ENCODE measurements at places on chromosomes 3 and 15.
A peak's percentile ranks its signal among the peaks of the same experiment; 100 is the strongest.

GRCh38 chr3:197343656-197344408 is 45.4 kb upstream of the DLG1 start:
- DNase-seq: no peak

- DNase-seq: no peak
Measured at GRCh38 chr3:157381606-157382005, 55.0 kb upstream of the PTX3 start.

GRCh38 chr15:70165716-70166284 is 68.1 kb upstream of the TLE3 start:
- DNase-seq: no peak

GRCh38 chr3:182644790-182645433 is 148.4 kb upstream of the ATP11B start:
- no peak for DNase-seq

- DNase-seq: no peak
Measured at GRCh38 chr3:122076491-122077292, 21.5 kb downstream of the CD86 start.

GRCh38 chr3:112688819-112689218 is 47.9 kb upstream of the CCDC80 start:
- no peak for DNase-seq

DNA sequence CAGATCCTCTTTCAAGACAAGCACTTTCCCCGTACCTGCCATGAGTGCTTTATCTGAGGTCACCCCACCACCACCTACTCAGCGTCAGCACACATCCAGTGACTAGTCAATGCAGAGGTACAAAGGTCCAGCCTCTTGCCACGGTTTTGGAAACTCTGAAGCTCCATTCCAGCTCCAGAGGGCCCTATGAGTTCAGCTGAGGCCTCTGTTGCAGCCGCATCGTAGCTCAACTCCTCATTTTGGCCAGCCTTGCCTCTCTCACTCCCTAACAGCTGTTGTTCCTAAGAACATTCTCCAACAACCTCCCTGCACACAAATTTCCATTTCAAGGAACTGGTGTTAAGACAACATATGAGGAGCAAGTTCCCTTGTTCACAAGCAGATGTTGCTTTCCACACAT is 405.1 kb upstream of the PROK2 start:
- no peak for DNase-seq

GRCh38 chr15:36925653-36926426 is 174.5 kb downstream of the MEIS2 start:
- no peak for DNase-seq

GRCh38 chr3:190258634-190259033 is 63.6 kb downstream of the CLDN1 start:
- no peak for DNase-seq

DNA sequence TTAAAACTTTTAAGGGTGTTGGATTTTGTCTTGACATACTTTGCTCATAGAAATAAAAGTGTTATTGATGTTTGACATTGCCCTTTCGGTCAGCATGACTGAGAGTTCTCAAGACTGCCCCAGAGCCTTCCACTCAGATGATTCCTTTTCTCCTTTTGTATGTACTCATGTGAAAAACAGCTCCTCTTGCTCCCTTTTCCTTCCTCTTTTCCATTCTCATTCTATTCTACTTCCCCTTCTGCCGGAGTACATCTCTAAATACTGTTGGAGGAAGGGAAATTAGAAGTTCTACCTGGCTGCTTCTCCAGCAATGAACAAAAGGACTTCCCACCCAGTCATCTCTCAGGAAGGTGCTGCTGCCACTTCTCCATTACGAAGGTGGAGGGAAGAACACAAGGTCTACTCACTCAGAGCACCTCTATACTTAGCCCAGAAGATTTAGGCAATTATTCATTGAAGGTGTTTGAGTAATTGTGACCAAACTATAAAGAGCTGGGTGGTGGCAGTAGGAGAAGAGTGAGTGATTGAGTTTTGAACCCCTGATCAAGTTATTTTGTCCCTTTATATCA is 163.8 kb upstream of the MBNL1 start:
- DNase-seq: no peak

GRCh38 chr3:19739504-19739903 is 194.5 kb downstream of the EFHB start:
- no peak for DNase-seq

DNA sequence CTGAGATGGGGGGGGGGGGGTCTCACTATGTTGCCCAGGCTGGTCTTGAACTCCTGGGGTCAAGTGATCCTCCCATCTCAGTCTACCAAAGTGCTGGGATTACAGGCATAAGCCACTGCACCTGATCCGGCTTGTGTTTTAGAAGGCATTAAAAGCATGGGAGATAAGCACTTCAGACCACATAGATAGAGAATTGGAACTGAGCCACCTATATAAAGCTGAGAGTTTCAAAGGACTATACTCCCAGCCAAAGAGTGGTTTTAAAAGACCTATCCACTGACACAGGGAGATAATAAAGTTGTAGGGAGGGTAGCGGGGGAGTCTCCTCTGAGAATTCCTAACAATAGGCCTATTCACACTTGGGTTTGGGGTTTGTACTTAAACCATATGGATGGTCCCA is 34.8 kb downstream of the DENND4A start:
- no peak for DNase-seq

DNA sequence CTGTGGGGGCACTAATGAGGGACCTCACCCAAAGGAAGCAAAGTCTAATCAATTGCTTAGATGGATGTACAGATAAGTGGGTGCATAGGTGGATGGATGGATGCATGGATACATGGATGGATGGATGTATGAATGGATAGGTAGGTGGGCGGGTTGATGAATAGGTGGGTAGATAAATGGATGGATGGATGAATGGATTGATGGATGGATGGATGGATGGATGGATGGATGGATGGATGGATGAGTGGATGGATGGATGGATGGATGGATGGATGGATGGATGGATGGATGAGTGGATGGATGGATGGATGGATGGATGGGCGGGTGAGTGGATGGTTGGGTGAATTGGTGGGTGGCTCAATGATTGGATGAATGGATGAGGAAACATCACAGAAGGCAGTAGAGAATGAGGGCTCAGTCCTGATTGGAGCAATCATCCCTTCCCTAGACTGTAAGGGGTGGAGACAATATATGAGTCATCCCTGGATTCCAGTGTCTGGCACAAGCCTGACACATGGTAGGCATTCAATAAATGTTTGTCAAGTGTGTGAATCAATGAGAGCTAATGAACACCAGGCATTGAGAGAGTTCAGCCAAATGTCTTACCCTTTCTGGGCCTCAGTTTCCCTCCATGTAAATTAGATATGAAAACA is 40.4 kb upstream of the PXYLP1 start:
- no peak for DNase-seq

DNA sequence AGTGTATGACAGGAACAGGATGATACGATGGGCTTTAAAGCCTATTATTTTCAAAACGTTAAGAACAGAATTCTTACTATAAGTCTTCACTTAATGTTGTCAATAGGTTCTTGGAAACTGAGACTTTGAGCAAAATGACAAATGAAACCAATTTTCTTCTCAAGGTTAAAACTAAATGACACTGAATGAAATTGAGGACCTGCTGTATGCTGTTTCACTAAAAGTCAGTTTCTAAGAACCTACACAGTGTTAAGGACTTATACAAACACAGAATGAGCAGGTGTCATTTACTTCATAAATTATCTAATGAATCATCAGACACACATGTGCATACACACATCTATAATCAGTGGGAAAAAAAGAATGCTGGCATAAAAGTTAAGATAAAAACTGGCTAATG is 106.9 kb downstream of the RFTN1 start:
- DNase-seq: no peak

- no peak for DNase-seq
Measured at GRCh38 chr3:125641891-125642290, 46.6 kb upstream of the OSBPL11 start.

- DNase-seq: no peak
Measured at GRCh38 chr15:88652456-88653199, 13.8 kb downstream of the ISG20 start.

GRCh38 chr3:19644405-19644804 is 289.6 kb downstream of the EFHB start:
- no peak for DNase-seq

DNA sequence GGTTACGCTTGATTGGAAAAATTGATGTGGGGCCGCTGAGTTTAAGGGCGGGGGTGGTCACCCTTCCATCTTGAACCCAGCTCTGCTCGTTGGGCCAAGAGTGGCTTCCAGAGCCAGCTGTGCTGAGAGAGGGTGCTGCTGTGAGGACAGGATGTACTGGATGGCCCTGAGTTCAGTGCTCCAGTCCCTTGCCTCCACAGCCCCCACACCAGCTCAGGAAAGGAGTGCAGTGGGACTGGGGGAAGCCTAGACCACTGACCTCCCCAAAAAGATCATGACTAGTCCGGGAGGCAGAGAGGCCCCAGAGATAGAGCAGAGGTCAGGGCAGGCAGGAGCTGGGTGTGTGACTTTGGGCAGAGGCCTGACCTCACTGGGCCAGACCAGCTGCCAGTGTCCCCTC is 4.0 kb upstream of the PTH1R start:
- DNase-seq: no peak

GRCh38 chr3:101381809-101382208 is 61.4 kb upstream of the IMPG2 start:
- no peak for DNase-seq

DNA sequence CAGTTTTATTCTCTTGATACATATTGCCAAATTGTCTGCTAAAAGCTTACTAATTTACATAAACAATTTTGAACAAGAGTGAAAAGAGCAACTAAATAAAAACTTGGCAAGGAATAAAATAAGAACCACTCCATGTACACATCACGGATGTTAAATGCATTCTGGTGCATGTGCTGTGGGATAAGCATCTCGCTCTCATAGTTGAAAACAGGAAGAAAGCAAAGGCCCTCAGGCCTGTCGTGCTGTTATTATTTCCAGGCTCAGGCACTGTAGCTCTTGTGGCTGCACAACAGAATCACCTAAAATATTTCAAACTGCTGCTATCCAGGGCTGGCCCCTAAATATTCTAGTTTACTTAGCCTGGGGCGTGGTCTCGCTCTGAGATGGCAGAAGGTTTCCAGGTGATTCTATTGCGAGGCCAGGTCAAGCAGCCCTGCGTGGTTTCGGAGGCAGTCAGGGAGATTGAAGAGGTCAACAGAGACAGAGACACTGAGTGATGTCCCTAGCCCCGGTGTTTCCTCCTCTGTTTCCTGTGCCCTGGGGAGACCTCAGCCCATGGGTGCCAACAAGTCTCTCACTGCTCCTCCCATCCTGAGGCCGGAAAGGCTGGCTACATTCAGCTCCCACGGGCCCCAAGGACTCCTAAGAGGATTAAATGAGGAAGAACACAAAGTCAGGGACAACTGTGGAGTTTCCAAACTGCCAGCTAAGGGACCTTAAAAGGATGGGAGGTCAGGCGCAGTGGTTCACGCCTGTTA is 18.2 kb upstream of the PDIA5 start:
- DNase-seq: no peak

- DNase-seq: no peak
Measured at GRCh38 chr3:143343944-143344343, 224.4 kb downstream of the CHST2 start.

GRCh38 chr3:8663177-8664061 is 18.8 kb upstream of the SSUH2 start:
- peak; percentile 27 for DNase-seq

- no peak for DNase-seq
Measured at GRCh38 chr3:38457111-38458003, 3.7 kb downstream of the ACVR2B start.

DNA sequence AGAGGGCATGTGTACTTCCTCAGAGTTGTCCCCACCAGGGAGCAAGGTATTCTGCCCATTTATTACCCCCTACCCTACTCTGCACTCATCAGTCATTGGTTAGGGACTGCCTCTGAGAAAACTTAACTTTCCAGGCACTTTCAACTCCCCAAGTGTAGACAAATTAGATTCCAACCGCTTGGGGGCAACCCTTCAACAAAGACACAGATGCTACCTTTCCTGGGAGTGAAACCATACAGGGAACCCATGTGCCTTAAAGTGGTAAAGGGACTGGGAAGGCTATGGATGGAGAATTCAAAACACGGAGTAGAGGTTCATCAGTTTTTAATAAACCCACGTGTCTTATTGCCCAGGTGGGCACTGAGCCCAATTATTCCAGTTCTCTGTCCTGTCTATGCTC is 19.4 kb upstream of the UBE2E2 start:
- DNase-seq: no peak

DNA sequence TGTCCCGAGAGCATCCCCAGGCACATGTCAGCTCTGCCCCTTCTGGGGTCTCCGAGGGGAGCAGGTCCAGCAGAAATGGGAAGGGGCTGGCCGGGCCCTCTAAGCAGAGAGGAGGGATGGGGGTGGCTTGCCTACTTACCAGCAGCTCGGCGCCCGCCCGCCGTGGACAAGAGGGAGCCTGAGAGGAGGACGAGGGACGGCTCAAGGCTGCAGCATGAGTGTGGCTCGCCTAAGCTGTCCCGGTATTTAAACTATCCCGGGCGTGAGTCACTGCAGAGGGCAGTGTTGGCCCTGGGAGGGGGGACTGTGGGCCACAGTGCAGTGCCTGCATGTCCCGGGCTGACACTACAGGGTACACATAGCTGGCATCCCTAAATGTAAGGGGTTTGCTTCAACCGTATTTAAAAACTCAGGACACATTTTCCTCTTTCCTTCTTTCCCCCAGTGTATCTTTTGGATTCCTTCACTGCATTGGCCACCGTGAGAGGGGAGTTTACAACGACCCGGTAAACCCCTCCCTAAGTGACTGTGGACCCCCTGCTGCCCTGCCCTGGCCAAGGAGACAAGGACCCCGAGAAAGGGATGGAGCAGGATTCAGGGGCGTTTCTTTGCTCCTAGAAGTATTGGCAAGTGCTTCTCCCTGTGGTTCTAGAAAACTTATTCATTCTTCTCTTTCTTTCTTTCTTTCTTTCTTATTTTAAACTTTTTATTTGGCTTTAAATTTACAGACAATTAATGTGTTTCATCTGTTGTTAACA is at the start of gene LRRC15:
TSS of gene LRRC15 (minus strand) at position 222 of the 758 bp plus-strand sequence. CDS start 8,700 bp downstream, outside the sequence.
- no peak for DNase-seq

- DNase-seq: no peak
Measured at GRCh38 chr3:187104342-187104741, 35.0 kb downstream of the RPL39L start.

DNA sequence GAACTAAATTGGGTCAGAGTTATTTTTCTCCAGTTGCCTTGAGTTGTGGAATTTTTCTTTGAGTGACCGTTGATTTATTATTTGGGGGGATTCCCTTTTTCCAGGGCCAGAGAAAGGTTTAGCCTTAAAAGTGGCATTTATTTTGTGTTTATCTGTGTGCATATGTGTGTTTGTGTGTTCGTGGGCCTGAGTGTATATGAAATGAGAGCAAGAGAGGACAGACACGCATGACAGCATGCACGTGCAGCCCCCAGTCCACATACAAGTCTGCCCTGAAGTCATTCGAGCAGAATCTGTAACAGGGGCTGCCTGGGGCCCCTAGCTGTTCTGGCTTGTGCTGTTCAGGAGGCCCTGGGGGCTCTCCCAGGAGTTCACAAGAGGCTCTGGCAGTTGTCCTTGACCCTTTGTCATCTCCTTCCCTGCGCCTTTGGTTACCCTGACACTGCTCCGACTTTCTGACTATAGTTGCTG is 18.3 kb upstream of the TRAK1 start:
- DNase-seq: no peak

GRCh38 chr3:161449785-161450184 is 46.8 kb upstream of the OTOL1 start:
- DNase-seq: no peak
